ENCODE measurements at places on chromosomes 1 and 21.

- DNase-seq = peak; percentile 93
Observed at GRCh38 chr1:12040457-12041051, 21.3 kb downstream of the MIIP start.

DNA sequence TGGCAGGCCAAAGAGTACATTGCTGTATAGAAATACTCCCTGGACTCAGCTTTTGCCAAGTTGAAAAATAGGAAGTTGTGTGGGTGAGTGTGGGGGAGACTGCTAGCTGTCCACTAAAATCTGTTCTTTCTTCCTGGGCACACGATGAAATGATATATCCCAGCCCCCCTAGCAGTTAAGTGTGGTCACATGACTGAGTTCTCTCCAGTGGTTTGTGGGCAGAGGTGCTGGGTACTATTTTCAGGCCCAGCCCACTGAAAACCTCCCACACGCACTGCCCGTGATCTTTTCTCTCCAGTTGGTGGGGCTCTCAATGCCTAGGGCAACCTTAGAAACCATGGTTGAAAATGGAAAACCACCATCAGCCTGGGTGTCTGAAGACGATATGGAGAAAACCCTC is 119.7 kb upstream of the LMO4 start:
- no peak for DNase-seq

DNA sequence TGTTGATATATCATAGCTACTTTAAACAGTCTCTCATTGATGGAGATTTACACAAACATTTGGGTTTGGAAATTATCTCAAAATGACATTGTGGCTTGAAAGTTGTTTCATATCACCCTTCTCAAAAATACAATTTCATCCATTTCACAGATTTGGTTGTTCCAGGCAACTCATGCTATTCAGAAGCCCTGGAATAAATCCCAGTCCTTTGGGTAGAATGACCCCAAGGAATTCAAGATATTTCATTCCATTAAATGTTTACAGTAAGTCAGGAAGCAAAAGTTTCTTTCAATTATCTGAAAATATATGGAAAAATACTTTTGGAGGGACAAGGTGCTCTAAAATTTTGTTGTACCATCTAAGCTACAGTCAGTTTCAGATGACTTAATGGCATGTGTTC is 27.1 kb downstream of the MPZL1 start:
- DNase-seq = peak; percentile 37

- DNase-seq = no peak
Observed at GRCh38 chr1:156559797-156560385, 12.5 kb downstream of the IQGAP3 start.

DNA sequence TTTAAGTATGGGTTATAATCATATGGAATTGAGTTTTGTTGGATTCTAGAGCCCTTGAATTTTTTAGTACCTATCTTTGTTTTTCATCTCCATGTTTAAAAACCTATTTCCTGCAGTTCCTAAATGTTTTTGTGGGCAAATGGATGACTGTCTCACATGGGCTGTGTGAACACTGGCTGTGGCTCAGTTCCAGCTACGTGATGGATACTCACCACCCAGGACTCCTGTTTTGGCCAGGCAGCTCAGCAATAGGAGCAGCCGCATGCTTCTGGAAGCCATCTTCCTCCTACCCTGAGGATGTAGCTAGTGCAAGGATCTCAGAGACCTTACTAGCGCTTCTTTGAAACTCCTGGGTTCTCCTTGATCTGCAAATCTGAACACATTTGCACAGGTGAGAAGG is 2.8 kb downstream of the REG4 start:
- DNase-seq = no peak

GRCh38 chr21:18403735-18404450 is at the start of gene TMPRSS15:
Gene TMPRSS15 (minus strand): TSS chr21:18403785. CDS start chr21:18403622, 163 bp downstream.
- no peak for DNase-seq

DNA sequence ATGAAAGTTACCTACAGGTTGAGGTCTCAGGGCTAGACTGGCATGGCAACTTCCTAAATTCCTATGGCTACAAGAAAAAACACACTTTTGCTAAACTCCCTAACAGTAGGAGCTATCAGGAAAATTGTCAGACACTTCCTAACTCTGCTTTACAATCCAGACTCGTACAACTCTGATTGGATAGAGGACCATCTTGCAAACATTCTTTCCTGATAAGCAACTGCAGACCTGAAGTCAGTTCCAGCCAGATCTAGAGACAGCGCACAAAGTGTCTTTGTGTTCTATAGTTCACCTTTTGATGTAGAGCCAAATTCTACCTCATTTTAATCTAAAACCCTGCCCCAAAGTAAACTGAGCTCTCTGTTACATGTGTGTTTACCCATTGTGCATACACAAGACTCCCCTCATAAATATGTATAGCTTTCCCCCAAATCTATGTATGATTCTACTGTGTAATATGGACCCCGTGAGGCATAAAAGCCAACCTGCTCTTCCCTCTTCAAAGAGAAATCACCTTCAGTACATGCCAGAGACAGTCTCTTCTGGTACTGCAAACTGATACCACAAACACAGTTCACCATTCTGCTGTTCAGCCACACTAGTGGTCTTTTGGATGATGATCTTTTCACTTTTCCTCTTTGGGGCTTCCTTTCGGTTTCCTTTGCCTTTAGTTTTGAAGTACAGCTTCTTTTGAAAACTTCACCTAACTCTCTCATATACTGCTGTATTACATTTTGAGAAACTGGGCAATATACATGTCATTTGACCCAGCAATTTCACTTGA is 21.7 kb downstream of the ZP4 start:
- DNase-seq = no peak

- DNase-seq = no peak
Observed at GRCh38 chr1:29746076-29746665, 509.8 kb downstream of the PTPRU start.

DNA sequence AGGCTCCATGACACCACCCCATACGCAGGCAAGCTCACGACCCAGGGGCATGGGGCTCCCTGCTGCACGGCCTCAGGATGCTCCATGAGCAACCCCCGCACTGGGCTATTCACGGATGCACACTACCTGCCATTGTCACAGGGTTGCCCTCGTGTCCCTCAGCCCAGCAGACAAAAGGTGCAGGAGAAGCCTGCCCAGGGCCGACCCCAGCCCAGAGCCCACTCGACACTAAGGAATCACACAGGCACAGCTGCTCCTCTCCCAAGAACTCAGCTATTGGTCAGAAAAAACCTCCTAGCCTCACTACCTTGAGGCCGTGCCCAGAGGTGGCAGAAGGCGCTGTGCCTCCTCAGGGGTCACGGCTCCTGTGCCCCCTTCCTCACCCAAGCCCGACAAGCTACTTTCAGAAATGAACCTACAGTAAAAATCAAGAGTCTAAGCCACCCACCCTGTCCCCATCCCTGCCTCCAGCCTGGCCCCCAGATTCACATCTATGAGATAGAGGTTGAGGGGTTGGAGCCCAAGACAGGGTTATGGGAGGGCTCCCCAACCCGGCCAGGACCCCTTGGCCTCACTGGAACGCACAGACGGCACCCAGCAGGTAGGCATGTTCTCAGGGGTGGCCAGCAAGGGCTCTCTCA is 6.4 kb upstream of the SPATC1L start:
- DNase-seq = no peak

DNA sequence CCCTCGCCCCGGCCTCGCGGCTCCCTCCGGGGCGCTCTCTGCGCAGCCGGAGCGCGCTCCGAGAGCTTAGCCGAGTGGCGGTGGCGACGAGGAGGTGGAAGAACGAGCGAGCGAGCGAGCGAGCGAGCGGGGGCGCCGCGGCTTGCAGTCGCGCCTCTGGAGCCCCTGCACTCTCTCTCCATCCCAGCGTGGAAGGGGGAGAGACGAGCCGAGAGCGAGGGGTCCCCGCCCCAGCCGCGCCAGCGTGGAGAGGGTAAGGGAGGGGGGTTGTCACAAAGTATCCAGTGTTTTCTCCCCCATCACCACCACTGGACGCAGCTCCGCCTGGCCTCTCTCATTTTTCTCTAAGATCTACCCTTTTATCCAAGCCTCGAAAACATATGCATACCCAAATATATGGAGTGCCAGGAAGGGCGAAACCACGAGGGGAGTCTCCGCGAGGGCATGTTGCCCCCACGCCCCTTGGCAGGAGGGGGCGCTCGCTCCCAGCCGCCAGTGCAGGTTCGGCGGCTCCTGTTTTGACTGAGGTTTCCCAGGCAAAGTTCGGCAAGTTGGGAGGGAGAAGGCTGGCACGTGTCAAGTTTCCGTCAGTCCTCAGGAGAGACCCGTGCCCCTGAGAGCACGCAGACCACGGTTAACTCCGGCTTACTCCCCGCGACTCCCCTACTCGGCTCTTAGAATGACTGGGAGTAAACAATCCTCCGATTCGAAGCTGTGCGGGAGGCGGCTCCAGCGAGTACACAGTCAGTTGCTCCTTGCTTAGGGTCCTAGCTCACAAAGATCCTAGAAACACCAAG is 569 bp upstream of the DAB1 start:
- DNase-seq = peak; percentile 23

DNA sequence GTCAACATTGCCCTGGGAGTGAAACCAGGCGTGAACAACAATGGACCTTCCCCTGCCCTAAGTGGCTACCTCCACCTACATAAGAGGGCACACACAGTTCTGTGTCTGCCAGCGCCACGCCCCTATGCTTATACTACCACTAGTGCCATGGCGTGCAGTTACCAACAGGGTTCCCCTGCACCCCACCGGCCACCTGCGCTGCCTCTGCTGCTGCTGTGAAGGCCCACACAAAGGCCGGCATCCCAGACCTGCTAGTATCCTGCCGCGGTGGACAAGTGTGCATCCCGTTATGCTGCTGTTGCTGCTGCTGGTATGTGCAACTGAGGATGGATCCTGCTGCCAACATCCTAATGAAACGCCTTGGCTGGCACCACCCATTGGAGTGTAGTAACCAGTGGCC is 75.7 kb downstream of the INTS7 start:
- DNase-seq = no peak

DNA sequence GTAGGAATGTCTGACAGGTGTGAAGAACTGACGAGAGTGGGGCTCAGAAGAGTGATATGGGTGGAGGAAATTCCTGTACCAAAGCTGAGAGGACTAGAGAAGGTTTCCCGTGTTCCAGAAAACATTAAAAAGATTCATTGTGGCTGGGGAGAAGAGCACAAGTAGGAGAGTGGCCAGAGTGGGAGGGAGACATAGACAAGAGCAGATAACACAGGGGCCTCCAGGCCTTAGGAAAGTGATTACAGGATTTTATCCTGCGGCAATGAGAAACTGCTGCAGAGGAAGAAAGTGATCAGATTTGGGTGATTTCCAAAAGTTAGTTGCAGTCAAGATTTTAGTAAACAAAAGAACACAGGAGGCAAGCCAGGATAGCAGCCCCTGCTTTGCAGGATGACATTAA is 7.9 kb downstream of the C8B start:
- DNase-seq = no peak

- no peak for DNase-seq
Observed at GRCh38 chr1:5481889-5482288, 510.3 kb downstream of the NPHP4 start.

DNA sequence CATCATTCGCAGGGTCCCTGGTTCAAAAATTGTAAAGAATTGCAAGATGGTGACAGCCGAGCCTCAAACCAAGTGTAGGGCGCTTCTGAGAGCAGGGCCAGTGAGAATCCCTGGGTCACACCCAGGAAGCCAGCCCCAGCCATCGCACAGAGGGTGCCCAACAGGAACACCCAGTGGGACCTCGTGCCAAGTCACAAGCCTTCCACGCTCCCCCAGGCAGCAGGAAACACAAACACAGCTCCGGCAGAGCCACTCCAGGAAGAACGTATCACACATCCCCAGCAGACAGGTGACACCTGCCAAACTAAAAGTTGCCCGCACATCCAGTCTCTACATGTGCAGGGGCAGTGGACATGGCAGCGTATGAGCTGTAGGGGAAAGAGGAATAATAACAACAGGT is 20.2 kb downstream of the DHRS3 start:
- no peak for DNase-seq

DNA sequence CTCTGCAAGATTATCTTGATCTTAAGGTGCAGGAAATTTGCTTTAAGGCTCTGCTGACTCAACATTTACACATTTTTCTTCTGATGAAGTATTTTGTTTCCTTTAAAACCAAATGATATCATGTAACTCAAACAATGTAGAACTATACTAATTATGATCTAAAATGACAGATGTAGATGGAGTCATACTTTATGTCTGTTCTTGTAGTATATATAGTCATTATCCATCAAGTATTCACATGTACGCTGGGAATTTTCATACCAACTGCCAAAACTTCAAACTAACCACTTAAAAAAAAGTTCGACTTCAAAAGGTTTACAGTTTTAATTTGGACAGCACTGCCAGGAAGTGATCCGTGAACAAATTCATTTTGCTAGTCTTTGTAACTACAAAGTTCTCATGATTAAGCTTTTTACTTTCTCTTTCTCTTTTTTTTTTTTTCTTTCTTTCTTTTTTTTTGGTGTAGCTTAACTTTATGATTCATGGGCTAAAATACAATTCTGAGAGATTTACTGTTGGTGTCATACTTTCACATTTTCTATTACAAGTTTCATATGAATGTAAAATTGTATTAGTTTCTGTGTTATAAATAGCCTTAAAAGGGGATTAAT is 509.0 kb upstream of the CXADR start:
- DNase-seq = no peak

DNA sequence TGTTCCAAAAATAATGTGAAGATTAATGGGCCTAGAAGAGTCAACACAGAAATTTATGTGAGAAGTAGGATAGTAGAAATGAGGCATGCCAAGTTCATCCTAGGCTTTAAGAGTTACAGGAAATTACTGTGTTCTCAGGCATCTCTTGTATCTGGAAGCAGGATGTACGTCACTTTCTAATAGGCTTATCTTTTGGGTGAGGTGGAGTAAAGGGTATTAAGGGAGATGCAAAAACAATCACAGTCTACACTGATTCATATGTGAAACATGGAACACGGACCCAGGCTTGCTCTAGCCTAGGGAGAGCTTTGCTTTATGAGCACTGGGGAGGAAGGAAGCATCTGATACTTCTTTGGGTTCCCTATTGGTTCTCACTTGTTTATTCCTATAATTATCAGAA is 84.5 kb upstream of the RGS4 start:
- DNase-seq = no peak

DNA sequence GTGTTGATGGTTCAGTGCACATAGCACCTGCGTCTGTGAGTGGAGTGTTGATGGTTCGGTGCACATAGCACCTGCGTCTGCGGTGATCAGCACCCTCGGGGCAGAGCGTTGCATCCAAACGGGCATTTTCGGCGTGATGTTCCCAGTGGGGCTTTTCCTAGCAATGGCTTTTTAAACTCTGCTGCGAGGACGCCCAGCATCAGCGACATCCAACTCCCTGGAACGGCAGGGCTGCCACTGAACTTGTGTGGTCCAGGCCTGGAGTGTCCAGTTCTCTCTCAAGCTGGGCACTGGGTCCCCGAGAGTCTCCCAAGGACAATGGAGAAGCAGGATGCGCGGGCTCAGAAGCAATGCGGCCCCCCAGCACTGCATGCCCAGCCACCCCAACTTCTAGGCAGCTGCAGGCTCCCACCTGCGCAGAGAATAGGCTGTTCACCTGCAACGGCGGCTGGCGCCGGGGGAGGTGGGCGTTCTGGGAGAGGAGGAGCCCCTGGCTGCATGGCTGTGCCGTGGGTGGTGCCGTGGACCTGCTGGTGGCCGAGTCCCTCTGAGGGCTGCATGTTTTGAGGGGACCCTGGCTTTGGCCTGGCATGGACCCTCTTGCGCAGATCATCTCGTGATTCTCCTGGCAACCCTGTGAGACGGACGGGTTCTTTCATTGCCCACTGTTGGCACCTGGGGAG is 10.1 kb upstream of the C1orf174 start:
- no peak for DNase-seq

Measured in fibroblast of skin of left biceps (primary cell).